Fibroblast of the aortic adventitia (primary cell): ENCODE measurements at places on chromosomes 6 and 20. TPM values are rescaled to one million over a fixed set of nuclear protein-coding genes. Genes with fewer than 3 reads are reported as not detected.

SCUBE3 gene
- 1.8 and 10.0 TPM in 2 replicates for total RNA-seq

PAQR8 gene
- total RNA-seq = 3.5 and 8.6 TPM in 2 replicates

CLPSL1 gene
- not detected in 2 replicates for total RNA-seq

MCCD1 gene
- total RNA-seq = not detected in 2 replicates

LY6G6D gene
- not detected in 2 replicates for total RNA-seq

ACTL10 gene
- total RNA-seq = 2.2 and 2.5 TPM in 2 replicates

REM1 gene
- 0.16 TPM in 1 of 2 replicates, not detected in the other for total RNA-seq

GRCh38 chr6:1015825-1016224, 296.1 kb upstream of the FOXQ1 start:
- DNase-seq = no peak

DNA sequence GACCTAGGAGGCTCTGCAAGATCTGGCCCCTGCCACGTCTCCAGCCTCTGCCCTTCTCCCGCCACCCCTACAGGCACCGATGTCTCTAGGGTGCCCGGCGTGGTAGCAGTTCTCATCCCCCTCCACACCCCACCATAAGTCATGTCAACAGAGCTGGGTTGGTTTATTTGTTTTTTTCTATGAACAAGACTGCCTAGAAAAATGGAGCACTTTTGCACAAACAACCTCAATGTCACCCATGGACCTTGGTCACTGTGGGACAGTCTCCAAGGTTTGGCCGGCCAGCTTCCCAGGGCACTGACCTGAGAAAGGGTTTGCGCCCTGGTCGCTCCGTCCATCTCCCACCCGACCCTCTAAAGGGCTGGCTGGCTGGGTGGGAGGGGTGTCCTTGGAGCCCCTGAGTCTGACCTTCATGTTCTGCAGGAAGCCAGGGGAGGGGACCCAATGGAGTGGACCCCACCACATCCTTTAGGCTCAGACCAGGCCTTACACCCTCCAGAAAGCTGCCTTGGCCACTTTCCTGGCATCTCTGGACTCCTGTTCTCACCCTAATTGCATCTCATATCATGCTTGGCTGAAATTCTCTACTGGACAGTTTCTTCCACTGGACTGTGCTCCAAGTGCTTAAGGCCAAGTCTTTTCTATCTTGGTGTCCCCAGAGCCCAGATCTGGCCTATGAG, 104.8 kb upstream of the PTPN1 start:
- DNase-seq = no peak

GRCh38 chr6:132443206-132443605, 41.9 kb upstream of the MOXD1 start:
- no peak for DNase-seq

- DNase-seq = no peak
These were observed 760 bp downstream of the C6orf132 start for GRCh38 chr6:42141603-42142117.

- DNase-seq = no peak
These were observed 195.1 kb downstream of the EDN1 start for GRCh38 chr6:12485226-12485764.

DNA sequence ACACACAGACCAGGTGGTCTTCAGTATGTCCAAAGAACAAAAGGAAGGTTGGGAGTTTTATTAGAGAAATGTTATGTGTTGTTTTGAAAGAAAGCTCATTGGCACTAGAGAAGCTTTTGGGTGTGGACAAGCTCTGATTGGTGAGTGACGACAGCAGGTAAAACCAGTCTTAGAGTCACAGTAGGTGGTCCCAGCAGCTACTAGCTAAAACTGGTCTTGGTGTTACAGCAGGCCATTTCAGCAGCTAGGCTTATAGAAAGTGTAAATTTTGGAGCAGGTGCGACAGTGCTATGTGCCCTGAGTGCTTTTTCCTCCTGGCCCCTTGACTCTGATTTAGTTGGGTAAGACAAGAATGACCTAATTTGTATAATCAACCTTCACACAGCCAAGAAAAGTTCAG, 3.6 kb downstream of the CLDN20 start:
- no peak for DNase-seq

DNA sequence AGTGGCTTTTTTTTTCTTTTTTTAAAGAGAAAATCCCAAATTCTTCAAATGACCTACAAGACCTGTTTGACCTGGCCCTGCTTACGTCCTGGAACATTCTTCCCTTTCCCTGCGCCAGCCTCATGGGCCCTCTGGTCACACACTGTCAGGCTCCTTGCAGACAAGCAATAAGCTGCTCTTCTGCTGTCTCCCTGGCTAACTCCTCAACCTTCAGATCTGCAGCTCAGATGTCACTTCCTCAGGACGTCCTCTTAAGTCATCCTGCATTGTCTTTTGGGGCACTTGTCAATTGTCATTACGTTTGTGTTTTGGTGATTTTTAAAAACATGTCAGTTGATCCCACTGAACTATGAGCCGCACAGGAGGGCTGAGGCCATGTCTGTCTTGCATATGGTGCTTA, 28.9 kb upstream of the SLC35D3 start:
- no peak for DNase-seq

GRCh38 chr6:116247285-116247684, 6.6 kb downstream of the TSPYL4 start:
- no peak for DNase-seq

- peak; percentile 76 for DNase-seq
These were observed 31.8 kb upstream of the NT5E start for GRCh38 chr6:85418059-85418458.

- no peak for DNase-seq
These were observed 17.5 kb downstream of the PIM1 start for GRCh38 chr6:37187321-37188022.

- DNase-seq = no peak
These were observed 44.7 kb upstream of the DEK start for GRCh38 chr6:18309046-18309445.
